ENCODE measurements at places on chromosomes 1 and 21. TPM values are rescaled to one million over a fixed set of nuclear protein-coding genes. Genes with fewer than 3 reads are reported as not detected.

DNASE2B gene
- total RNA-seq = not detected

DNA sequence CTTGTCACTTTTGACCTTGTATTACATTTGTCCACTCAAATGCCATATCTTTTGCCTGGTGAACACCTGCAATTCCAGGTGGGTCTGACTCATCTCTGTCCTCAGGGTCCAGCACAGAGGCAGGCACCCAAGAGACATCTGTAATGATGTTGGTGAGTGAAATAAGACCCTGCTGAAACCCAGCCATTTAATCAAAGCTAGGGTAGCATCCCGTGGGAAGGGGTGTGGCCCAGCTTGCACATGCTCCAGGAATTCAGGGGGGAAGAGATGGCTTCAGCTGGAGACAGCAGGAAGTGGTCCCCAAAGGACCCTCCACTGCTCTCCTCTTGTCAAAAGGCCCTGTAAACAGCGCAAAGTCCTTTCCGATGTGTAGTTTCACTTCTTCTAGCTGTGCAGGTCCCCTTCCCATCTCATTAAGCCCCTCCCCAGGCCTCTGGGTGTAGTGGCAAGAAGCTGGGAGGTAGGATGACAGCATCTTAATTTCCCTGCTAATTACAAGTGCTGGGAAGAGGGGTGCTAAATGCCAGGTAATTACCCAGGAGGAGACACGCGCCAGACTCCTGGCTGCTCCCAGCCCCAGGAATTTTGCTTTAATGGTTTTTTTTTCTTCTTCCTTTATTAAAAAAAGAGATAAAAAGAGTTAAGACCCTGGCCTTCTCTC, 54.4 kb upstream of the TRABD2B start:
- no peaks in the 10 kb centered on the region for H3K36me3 ChIP-seq
- no peaks in the 10 kb centered on the region for H3K4me1 ChIP-seq
- peaks cover 6% of the 10 kb centered on the region for H3K27me3 ChIP-seq
- H3K27ac ChIP-seq = no peak overlapping the region
- DNase-seq = no peak

TRIM67 gene
- not detected for total RNA-seq

FAM163A gene
- not detected for total RNA-seq

GRCh38 chr1:194298007-194298598, 1111.7 kb upstream of the B3GALT2 start:
- no peak overlapping the region for H3K27ac ChIP-seq
- no peak overlapping the region for H3K4me3 ChIP-seq
- H3K4me1 ChIP-seq = peaks cover 6% of the 10 kb centered on the region
- peaks cover 2% of the 10 kb centered on the region for H3K36me3 ChIP-seq
- no peaks in the 10 kb centered on the region for H3K27me3 ChIP-seq

NDUFS2 gene
- total RNA-seq = 92.8 TPM

GRCh38 chr1:231818337-231818736, 191.7 kb downstream of the DISC1 start:
- H3K36me3 ChIP-seq = peaks cover 12% of the 10 kb centered on the region
- H3K27me3 ChIP-seq = no peaks in the 10 kb centered on the region
- no peak overlapping the region for H3K4me3 ChIP-seq

FCRL5 gene
- total RNA-seq = 0.37 TPM

DNA sequence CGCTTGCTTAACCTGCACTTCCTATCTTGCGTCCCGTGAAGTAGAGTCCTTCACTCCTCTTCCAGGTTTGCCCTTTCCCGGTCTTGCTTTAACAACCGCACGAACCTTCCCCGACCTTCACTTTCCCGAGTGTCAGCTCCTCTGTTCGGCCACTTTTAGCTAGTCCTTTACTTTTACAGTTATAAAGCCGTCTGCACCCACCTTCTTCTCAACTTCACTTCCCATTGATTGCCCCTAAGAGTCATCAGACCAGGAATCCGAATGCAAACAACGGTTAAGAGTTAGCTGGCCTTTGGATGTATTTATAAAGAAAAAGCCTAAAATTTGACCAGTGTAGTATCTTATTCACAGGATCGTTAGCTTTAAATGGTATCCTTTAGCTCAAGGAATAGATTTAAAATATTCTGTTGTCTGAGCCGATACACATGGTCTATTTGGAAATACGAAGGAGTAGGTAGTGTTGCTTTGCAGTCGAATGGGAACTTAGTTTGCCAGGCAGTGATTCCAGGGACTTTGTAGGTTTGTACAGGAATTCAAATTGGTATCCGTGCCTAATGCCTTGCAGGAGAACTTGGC, 1.4 kb downstream of the PPP2R5A start:
- H3K27ac ChIP-seq = peak overlapping the region; percentile 93
- H3K27me3 ChIP-seq = no peaks in the 10 kb centered on the region
- H3K36me3 ChIP-seq = peaks cover 10% of the 10 kb centered on the region
- no peak for DNase-seq
- peaks cover 37% of the 10 kb centered on the region for H3K4me1 ChIP-seq

- no peaks in the 10 kb centered on the region for H3K36me3 ChIP-seq
- H3K4me3 ChIP-seq = no peak overlapping the region
- peaks cover 71% of the 10 kb centered on the region for H3K27me3 ChIP-seq
- H3K27ac ChIP-seq = no peak overlapping the region
- H3K4me1 ChIP-seq = peaks cover 13% of the 10 kb centered on the region
These were observed 2.7 kb downstream of the TTLL7 start for GRCh38 chr1:83996191-83996590.

DNA sequence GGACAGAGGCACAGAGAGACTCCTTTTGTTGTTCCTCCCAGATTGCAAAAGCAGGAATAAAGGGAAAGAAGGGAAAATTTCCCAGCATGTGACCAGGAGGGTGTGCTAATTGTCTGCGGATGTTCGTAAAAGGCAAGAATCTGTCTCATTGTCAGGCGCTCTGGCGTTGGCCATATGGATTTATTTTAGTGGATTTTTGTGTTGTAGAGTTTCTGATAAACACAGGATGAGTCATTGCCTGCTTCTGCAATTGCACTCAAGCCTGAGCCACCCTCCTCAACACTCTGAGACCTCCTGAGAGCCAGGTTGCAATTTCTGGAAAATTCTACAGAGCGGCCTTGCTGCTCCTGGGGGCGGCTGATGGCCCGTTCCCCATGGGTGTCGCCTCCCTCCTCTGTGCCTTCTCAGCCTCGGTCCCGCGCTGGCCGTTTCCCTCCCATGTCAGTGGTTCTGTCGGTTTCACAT, 227.7 kb downstream of the KAZN start:
- no peaks in the 10 kb centered on the region for H3K36me3 ChIP-seq
- no peak for DNase-seq
- H3K27ac ChIP-seq = no peak overlapping the region
- H3K27me3 ChIP-seq = peaks cover 3% of the 10 kb centered on the region
- H3K4me1 ChIP-seq = no peaks in the 10 kb centered on the region
- no peak overlapping the region for H3K4me3 ChIP-seq

DNA sequence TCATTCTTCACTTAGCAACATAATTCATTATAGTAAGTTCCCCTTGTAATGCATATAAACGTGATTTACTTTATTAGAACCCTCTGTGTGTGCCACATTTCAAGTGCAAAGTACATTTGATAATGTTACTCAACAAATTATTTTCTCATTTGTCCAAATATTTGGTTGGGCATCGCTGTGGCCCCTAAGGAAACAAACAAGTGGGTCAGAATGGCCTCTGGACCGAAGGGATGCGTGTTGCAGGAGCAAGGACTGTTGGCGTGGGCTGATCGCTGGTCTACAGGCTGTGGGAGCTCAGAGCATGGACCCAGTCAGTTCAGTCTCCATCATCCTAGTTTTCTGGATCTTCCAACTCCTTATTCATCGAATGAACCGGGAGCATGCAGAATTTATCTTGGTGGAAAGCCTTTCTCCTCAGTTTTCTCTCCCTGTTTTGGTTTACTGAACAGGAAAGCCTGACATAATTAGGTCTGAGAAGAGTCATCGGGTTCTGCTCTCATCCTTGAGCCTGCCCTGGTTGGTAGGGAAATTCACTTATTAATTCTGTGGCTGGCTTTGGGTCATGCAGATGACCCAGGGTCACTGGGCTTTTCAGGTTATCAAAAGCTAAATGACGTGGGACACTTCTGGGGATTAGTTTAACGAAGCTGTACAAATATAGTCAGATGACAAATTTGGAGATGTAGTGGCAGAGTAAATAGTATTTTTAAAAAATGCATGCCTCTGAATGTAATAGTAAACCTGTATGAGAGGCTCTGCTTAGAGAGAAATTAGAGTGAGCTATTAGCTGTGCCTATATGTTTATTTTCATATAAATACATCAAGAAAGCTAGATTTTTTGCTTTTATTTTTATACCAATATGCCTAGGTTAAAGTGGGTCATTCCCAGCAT, 200.2 kb downstream of the SDCCAG8 start:
- peaks cover 5% of the 10 kb centered on the region for H3K36me3 ChIP-seq
- no peaks in the 10 kb centered on the region for H3K27me3 ChIP-seq
- H3K27ac ChIP-seq = no peak overlapping the region
- no peak overlapping the region for H3K4me3 ChIP-seq
- H3K4me1 ChIP-seq = peaks cover 12% of the 10 kb centered on the region

SLFNL1 gene
- total RNA-seq = 0.60 TPM

DNA sequence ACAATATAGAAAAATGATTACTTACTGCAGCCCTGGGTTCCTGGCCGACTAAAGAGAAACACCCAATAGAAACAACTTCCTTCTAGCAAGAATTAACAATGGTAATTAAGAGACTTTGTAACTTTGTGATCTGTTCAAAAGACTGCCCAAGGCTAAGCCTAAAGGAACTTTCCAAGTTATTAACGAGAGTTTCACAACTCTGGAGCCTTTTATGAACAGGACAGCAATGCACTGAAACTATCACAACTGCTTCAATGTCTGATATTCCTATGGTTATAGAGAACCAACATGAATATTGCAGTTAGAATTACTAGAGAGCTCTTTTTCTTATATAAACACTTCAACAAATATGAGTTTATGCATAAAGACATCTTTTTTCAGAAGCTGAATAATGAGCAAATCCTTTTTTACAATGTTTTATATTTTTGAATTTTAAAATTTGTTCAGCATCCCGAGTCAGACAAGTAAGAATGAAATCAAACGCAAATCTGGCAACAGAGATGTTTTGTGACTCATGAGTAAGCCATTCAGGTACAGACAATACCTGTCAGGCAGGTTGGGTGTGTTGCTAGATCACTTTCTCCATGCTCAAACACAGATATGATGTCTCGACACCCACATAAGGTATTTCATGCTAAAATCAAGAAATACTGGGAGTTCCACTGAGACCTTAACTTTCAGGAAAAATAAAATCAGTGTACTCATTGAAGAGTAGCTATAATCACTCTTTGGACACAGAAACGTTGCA, 22.2 kb upstream of the KCNJ15 start:
- no peak for DNase-seq
- H3K36me3 ChIP-seq = no peaks in the 10 kb centered on the region
- H3K4me3 ChIP-seq = no peak overlapping the region
- H3K27ac ChIP-seq = no peak overlapping the region
- peaks cover 3% of the 10 kb centered on the region for H3K4me1 ChIP-seq

DNA sequence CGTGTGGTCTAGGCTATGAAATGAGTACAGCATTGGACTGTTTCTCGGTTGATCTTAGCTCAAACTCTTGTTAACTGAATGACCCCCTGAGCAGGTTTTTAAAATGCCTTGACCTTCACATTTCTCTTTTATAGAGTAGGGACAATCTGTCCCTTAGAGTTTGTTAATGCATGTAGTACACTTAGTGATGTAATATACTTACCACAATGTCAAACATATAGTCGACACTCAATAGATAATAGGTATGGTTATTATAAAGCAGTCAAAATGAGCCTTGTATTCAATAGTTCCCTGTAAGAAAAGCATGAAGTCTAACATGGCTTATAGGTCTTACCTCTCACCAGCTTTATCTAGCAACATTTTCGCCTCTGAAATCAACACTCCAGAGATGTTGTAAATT, 161.0 kb upstream of the RUNX1 start:
- no peaks in the 10 kb centered on the region for H3K27me3 ChIP-seq
- H3K27ac ChIP-seq = no peak overlapping the region
- no peak overlapping the region for H3K4me3 ChIP-seq
- DNase-seq = no peak

DNA sequence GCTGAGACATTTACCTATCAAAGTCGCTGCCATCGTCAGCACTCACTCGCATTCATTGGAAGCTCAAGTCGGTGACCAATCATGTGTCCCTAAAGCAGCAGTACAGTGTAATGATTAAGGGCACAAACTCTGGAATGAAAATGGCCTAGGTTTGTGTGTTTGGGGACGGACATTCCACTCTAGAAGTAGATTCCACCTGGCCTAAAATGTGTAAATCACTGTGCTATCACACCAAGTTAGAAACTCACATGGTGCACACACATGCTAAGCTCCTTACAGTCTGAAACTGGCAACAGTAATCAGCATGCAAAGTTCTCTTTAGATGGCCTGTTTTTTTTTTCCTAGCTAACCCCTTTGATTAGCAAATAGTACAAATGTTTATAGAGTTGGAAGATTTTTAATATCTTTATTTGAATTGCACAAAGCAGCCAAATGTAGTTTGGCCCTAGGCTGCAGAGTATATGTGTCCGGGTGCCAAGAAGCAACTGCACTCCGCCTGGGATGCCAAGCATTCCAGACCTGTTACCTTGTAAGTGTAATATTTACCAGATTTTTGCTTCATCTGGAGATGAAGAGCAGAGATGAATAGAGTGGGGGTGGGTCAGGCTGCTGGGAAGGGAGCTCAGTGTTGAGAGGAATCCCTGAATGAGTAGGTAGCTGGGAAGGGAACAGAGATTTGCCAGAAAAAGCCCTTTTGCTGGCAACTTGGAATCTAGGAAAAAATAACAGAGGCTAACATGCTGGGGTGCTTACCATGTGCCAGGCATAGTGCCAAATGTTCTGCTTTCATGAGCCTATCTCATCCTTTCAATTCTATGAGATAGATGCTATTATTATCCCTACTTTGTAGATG, 35.2 kb downstream of the TGFB2 start:
- H3K27ac ChIP-seq = no peak overlapping the region
- H3K36me3 ChIP-seq = no peaks in the 10 kb centered on the region
- peaks cover 37% of the 10 kb centered on the region for H3K27me3 ChIP-seq
- DNase-seq = no peak
- peaks cover 8% of the 10 kb centered on the region for H3K4me1 ChIP-seq

EPHB2 gene
- total RNA-seq = 0.26 TPM

DNA sequence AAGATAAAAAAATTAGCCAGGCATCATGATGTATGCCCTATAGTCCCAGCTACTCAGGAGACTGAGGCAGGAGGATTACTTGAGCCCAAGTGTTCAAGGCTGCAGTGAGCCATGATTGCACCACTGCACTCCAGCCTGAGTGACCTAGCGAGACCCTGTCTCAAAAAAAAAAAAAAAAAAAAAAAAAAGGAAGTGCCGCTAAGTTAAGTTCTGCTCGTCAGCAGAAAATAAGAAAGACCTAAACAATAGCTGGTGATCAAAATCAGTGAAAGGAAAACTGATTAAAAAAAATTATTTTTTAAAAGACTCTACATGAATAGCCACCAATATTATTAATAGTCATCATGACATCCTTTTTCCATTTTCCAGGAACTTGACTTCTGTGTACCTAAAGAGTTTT, 44.2 kb upstream of the MTR start:
- H3K36me3 ChIP-seq = no peaks in the 10 kb centered on the region
- no peak overlapping the region for H3K27ac ChIP-seq
- H3K4me3 ChIP-seq = no peak overlapping the region
- H3K4me1 ChIP-seq = no peaks in the 10 kb centered on the region
- DNase-seq = no peak

GRCh38 chr1:175885326-175885725, 141.9 kb upstream of the TNR start:
- H3K4me1 ChIP-seq = no peaks in the 10 kb centered on the region
- no peak overlapping the region for H3K27ac ChIP-seq
- no peaks in the 10 kb centered on the region for H3K36me3 ChIP-seq
- DNase-seq = no peak
- H3K4me3 ChIP-seq = no peak overlapping the region

VSIG8 gene
- total RNA-seq = not detected
